ENCODE measurements at places on chromosomes 11 and 22.

DNA sequence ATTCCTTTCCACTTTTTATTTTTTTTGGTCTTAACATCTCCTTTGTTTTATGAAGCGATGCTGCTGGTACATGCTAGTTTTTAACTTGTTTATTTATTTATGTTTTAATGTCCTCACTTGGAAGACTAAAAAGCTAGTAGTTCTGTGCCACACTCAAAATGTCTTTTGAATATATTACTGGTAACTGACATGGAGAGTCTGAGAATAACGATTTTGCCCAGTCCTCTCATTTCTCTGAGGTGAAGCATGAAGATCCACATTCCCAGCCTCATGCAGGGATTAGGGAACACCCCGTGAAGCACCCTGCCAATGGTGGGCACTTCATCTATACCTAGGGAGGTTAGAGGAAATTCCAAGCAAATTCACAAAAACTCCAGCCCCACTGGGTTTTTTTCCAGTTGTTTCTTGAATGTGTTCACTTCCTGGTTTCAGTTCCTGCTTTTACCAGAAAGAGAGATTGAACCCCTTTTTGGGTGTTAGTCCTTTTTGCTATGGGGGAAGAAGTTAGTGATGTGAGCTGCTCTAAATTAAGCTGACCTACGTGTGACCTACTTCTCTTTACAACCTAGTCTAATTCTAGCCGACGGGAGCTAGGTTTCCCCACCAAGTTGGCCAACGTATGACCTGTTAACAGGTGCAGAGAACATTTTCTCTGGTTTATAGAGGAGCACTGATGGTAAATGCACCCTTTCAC, 106.1 kb downstream of the SLC1A2 start:
- DNase-seq, result no peak

GRCh38 chr11:21485006-21485405, 707.9 kb upstream of the ANO5 start:
- no peak for DNase-seq

DNA sequence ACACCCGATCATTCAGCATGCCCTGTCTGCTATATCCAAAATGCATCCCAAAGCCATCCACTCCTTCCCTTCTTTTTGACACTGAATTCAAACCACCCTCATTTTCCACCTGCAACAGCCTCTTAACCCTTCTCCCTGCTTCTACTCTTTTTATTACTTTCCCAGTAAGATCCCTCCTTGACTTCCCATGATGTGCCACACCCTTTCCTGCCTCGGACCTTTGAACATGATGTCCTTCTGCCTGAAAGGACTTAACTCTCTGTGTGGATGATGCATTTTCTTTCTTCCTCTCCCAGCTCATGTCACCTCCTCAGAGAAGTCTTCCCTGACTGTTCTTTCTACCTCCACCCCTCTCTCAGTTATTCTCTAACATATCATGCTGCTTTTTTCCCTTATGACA, 36.5 kb downstream of the HTR3A start:
- DNase-seq, result no peak

DNA sequence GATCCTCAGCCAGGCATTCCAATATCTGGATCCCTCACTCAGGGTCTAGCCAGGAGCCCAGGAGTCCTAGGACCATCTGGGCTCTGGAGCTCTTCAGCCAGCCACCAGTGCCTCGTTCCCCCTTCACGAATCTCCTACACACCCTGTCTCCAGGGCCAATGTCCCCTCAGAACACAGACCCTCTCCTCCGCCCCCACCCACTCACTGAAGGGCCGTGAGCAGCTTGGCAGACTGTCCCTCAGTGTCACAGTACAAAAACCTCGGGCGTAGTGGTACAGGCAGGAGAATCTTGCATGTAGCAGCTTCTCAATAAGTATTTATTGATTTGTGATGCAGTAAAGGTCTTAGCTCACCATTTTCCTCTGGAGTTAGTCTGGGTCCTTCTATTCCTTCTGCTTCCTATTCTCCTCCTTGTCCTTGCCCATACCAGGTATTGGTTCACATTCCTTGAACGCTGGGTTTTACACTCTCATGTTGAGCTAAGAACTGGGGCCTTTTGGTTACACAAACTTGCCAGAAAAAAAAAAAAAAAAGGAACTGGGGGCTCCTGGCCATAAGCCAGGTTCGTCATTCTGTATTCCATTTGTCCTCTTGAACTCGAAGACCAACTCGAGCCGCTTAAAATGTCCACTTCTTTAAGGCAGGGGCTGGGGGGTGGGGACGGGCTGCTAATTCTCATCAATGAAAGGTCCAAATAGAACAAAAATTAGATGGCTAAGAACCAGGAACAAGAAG, 2.3 kb downstream of the CXCR5 start:
- no peak for DNase-seq

- DNase-seq, result no peak
These were observed 5.6 kb downstream of the ALX4 start for GRCh38 chr11:44304091-44305025.

GRCh38 chr22:20887375-20887774, 28.6 kb downstream of the SNAP29 start:
- DNase-seq, result no peak

- DNase-seq, result no peak
These were observed 613.9 kb upstream of the CADM1 start for GRCh38 chr11:116118138-116118470.

DNA sequence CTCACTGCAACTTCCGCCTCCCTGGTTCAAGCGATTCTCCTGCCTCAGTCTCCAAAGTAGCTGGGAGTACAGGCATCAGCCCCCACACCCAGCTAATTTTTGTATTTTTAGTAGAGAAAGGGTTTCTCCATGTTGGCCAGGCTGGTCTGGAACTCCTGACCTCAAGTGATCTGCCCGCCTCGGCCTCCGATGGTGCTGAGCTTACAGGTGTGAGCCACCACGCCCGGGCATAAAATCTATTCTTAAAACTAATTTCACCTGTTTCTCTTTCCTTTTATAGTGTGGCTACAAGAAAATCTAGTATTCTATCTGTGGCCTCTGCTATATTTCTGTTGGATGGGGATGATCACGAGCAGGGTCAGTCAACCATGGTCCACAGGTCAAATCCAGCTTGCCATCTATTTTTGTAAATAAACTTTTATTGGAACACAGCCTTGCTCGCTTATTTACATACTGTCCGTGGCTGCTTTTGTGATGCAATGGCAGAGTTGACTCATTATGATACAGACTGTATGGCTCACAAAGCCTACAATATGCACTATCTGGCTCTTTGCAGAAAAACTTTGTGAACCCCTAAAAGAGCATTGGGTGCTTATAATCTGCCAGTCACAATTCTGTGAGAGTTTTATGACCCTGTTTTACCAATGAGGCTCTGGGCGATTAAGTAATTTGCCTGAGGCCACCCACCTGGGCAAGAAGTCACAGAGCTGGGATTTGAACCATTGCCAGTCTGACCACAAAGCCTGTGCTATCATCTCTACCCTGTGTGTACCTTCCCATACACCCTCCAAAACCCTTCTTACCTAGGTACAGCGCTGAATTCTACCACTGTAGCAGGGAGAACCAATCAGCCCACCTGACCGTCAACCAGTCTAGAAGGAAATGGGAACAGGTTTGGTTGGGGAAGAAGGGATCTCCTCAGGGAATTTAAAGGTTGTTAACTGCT, 28.3 kb downstream of the SLC1A2 start:
- DNase-seq, result peak; percentile 56

DNA sequence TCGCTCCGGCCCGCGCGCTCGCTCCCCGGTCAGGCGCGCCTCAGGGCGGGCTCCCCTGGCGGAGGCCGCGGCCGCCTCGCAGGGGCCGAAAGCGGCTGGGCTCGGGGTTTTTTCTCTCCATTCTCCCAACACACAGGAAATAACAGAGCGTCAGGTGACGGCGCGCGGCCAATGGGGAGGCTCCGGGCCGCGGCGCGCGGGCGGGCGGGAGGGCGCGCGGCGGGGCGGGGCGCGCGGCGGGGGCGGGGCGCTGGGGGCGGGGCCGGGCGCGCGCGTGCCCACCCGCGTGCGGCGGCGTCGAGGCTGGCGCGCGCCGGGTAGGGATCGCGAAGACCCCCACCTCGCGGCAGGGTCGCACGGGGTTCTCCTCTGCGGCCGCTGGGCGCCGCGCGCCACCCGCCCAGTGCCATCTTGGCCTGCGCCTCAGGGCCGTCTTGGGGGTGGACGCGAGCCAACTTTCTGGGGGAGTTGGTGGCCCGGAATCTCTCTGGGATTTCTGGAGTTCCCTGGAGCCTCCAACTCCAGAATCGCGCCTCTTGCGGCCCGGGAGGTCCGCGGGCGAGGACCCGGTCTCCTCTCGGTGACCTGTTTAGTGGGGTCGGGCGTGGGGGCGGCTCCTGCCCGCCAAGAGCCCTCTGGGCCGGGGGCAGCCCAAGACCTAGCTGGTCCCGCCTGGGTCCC, at the start of gene TCF20:
Gene TCF20, minus strand, starts transcription at position 144 of the 681 bp plus-strand sequence. CDS start 55,348 bp downstream, outside the sequence.
- peak; percentile 78 for DNase-seq

DNA sequence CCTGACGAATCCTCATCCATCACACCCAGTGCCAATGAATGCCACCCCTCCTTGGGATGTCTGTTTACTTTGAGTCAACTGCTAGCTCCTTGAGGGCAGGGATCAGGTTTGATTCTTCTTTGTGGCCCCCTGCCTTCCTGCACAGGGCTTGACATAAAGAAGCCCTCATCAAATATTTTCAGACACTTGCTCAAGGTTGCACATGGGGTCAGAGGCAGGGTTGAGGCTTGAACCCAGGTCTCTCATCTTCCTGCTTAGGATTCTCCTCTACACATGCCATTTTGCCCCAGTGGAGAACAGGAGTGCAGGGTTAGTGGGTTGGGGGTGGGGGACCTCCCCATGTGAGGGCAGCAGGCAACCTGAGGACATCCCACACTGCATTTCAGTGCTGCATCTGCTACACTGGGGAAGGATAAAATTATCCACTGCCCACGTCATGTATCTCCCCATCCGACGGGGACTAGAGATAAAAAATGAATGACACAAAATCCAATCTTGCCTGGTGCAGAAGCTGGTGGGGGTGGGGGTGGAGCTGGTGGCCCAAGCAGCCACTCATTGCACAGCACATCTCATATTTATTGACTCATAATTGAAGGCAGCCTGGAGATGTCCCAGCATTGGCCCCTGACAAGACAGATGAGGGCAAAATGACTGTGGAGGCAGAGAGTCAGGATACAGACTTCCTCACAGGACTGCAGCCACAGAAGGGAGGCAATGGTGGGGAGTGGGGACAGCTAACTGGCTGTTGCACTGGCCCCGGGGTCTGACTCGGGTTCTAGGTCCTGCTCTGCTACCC, 41.3 kb downstream of the NEU3 start:
- DNase-seq, result no peak

- no peak for DNase-seq
These were observed 20.0 kb upstream of the LMO1 start for GRCh38 chr11:8283465-8284230.

GRCh38 chr11:13772223-13773046, 104.0 kb downstream of the FAR1 start:
- peak; percentile 80 for DNase-seq

DNA sequence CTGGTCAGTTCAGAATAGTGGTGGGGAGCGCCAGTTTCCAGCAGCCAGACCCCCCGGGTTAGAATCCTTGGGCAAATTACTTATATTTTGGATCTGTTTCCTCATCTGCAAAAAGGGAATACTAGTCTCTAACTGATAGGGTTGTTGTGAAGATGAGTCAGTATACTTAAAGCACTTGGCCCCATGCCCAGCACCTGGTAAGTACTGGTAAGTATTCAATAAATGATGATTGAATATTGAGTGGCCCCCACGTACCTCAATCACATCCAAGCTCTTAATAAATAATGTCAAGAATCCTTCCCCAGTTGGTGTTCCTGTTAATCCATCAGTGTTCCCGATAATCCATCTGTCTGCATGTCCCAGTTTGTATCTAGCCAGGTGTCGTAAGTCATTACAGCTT, 12.1 kb downstream of the ACP2 start:
- no peak for DNase-seq

DNA sequence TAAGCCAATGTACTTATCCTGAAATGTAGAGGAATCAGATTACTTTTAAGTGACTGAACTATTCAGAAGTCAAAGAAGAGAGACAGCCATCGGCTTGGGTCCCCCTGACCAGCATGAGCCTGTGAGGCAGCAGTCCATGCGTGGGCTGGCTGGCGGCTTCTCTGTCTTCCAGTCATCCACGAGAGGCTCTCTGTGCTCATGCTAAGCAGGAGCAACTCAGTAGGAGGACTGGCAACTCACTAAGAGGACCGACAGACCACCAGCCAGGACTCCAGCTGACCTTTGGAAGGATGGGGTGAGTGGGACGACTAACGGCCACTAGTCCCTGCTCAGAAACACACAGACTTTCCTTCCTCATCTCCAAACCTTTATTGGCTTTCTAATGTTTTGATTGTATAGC, 43.6 kb downstream of the ARFGAP3 start:
- no peak for DNase-seq

- no peak for DNase-seq
These were observed 1232.7 kb downstream of the BRD1 start for GRCh38 chr22:48594757-48595510.

DNA sequence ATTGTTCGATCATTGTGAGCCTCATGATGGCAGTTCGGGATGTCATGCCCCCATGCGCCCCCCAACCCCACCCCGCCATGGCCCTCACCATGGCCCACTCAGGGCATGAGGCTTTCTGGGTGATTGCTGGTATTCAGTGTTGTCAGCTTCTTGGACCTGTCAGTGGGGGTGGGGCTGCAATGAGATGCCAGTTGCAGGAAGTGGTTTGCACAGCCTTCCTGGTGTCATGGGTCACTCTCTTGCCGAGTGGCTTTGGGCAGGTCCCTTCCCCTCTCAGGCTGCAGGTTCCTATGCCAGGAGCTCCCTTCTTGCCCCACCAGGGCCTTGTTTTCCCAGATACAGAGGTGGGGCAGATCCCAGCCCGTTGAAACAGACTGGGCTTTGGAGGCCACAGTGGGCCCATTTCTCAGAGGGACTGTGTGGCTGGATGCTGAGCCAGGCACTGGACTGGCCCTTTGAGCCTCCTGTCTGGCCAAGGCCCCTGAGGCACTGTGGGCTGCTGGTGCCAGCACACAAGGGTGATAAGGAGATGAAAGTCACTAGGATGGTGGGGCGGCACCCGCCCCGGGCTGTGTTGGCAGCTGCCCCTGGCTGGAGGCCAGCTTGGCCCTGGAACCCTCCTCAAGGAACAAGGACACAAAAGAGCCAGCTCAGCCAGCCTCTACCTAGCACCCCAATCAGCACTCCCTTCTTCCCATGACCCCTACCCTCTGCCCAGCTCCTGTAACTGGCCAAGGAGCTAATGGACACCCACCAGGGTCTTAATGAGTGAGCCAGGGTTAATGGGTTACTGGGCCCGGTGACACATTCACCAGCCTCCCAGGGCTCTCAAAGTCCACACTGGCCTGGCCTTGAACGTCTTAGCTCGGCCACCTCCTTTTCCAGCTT, 1.5 kb upstream of the GGT1 start:
- DNase-seq, result peak; percentile 66

DNA sequence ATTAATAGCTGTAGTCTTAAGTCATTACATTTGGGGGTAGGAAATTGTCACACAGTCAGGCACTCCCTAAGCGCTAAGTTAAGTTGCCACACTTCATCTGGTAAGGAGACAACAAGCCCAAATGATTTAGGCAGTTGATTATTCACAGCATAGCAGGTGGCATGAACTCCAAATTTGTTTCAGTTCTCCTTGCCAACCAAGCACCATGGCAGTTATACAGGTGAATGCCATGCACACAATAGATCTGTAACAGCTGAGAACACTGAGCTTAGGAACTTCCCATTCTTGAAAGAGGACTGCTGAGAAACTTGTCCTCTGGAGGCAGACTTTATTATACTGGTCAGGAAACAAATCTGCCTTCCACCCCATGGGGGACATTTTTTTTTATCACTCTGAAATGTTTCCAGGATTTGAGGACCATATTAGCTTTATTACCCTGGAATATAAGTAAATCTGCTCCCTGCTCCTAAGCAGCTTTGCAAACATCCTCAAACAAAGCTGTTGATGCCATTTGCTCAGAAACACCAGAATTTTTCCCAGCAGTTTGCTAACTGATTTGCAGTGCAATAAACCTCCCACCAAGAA, 5.1 kb upstream of the INTS4 start:
- no peak for DNase-seq

- DNase-seq, result no peak
These were observed 8.6 kb downstream of the SIGIRR start for GRCh38 chr11:405954-406795.
